ENCODE measurements at places on chromosomes 7 and 10. TPM values are rescaled to one million over a fixed set of nuclear protein-coding genes. Genes with fewer than 3 reads are reported as not detected.

- no peak for DNase-seq
Observed at GRCh38 chr7:50397320-50397970, 52.7 kb downstream of the FIGNL1 start.

GRCh38 chr7:81833401-81833800 is 63.6 kb upstream of the HGF start:
- peak; percentile 52 for DNase-seq

DNA sequence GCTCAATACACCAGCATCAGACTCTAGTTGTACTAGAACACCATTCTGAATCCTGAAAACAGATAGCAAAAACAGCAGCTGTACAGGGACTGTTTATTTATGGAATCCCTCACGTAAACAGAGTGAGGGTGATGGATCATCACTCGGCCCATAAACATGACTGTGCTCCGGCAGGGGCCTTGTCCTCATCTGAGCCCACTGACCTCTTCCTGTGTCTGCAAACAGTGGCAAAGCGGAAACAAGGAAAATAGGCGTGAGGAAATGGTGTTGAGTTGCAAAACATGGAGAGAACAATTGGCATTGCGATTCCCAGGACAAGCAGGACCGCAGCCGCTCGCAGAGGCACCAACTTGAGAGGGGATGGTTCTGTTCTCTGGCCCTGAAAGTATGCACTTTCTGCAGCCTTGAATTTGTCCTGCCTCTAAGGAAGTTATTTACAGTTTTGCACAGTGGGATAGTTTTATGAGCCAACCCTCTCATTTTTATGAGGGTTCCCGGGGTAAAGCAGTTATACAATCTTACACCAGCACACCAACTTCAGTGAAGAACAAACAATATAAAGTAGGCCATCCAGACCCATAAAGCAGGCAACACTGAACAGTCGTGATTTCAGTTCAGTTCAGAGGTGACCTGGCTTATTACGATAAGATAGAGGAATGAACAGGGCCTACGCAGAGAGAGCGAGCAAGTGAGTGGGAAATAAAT is 248.0 kb upstream of the FZD8 start:
- peak; percentile 12 for DNase-seq

SPDYE9 gene
- not detected for total RNA-seq

SLC26A3 gene
- not detected for total RNA-seq

All from H4 (cell line).